Smooth muscle cell of the umbilical artery (primary cell): ENCODE measurements at places on chromosomes 7 and 10. TPM values are rescaled to one million over a fixed set of nuclear protein-coding genes. Genes with fewer than 3 reads are reported as not detected.

The ADAM12 gene
- total RNA-seq, result 360 and 389 TPM in 2 replicates

The ALOX5 gene
- not detected in 2 replicates for total RNA-seq

The CALCR gene
- not detected in 2 replicates for total RNA-seq

The CRPPA gene
- total RNA-seq, result 1.7 and 2.7 TPM in 2 replicates

The CFAP46 gene
- total RNA-seq, result 1.2 and 2.2 TPM in 2 replicates
